Non-pigmented ciliary epithelial cell (primary cell): ENCODE measurements at places on chromosomes 13 and 19.

GRCh38 chr13:101289764-101290163 lies 126.5 kb downstream of the NALCN start:
- DNase-seq = no peak

- DNase-seq = no peak
Measured at GRCh38 chr13:58500938-58501337, 869.4 kb downstream of the PCDH17 start.

DNA sequence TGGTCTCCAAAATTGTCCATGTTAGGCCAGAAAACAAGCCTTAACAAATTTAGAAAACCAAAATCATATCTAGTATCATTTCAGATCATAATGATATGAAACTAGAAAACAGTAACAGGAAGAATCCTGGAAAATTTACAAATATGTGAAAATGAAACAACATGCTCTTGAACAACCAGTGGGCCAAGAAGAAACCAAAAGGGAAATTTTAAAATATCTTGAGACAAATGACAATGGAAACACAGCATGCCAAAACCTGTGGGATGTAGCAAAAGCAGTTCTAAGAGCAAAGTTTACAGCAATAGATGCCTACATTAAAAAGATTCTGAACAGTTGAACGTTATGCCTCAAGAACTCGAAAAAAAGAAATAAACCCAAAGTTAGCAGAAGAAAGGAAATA lies 32.6 kb downstream of the VWA8 start:
- DNase-seq = no peak

- DNase-seq = no peak
Measured at GRCh38 chr19:27734496-27735220, 1478.3 kb downstream of the UQCRFS1 start.

GRCh38 chr13:111857336-111857735 lies 209.6 kb upstream of the SOX1 start:
- no peak for DNase-seq

- no peak for DNase-seq
Measured at GRCh38 chr13:64938660-64939059, 2291.5 kb downstream of the PCDH9 start.

GRCh38 chr19:31408460-31409124 lies 59.4 kb upstream of the TSHZ3 start:
- peak; percentile 82 for DNase-seq

DNA sequence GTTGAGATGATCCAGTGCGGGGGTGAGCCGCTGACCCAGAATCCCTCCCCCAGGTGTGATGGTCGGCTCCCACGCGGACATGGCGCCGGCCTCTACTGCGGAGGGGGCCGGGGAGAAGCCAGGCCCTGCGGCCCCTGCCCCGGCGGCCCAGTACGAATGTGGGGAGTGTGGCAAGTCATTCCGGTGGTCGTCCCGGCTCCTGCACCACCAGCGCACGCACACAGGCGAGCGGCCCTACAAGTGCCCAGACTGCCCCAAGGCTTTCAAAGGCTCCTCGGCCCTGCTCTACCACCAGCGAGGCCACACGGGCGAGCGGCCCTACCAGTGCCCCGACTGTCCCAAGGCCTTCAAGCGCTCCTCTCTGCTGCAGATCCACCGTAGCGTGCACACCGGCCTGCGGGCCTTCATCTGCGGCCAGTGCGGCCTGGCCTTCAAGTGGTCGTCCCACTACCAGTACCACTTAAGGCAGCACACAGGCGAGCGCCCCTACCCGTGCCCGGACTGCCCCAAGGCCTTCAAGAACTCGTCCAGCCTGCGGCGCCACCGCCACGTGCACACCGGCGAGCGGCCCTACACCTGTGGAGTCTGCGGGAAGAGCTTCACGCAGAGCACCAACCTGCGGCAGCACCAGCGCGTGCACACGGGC lies 3.7 kb upstream of the NAT14 start:
- DNase-seq = no peak

DNA sequence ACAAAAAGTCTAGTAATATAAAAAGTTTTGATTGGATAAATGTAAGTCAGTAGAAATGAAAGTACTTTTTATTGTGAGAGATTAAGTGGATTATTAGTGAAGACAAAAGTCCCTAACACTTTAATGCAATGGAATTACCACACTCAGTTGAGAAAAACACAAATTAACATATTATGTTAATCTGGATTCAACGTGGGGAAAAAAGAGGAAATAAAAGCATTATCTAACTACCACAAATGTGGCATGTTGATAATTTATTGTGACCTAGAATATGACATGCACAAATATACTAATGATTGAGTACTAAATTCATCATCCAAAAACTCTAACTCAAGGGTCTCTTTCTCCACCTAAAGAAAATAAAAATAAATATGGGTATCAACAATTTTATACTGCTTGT lies 41.5 kb downstream of the FOXO1 start:
- no peak for DNase-seq

DNA sequence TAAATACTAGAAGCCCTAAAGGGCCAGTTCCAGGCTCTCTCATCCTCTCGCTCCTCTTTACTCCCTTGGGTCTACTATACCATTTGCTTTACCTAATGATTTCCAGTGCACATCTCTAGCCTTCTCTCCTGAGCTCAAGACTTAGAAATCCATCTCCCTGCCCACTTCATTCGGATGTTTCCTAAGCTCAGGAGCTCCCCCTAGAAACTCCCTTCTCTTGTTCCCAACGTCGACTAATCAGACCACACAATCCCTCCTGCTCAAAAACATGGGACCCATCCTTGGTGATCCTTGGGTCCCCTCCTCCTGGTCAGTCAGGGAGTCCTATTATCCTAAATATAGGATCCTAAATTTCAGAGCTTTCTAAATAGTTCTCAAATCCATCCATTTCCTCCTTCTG lies 21.1 kb upstream of the STK24 start:
- no peak for DNase-seq

DNA sequence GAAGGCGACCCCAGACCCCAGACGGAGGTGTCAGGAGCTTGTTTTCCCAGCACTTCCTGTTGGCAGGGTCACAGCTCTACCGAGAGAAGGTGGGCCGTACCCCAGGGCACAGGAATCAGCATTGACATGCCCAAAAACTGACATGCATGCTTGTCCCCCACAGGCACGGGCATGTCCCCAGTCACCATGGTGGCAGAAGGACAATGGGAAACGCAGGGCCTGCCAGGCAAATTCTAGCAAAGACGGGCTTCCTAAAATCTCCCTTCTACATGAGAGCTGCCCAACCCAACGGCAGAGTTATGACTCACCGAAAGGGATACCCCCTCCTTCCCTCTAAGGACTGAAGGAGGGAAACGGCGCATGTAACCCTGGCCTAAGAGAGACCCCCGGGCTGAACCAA lies 18.5 kb downstream of the TSHZ3 start:
- no peak for DNase-seq

- DNase-seq = no peak
Measured at GRCh38 chr13:100088273-100088643, 635 bp upstream of the PCCA start.

DNA sequence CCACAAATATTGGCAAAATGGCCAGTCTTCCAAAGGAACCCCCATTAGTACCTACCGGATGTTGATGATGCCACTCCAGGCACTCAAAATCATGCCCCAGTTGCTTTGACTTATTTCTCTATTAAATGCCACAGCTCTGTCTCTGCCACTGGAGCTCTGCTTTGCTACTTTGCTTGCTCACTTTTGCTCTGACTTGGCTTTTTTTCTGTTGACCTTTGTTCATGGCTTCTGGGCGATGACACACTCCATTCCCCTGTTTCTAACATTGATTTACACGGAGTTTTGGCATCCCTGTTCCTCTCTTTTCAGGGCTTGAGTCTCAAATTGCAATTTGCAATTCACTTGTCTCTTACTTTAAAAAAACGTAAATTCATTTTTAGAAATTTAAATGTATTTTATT lies 217.1 kb upstream of the SPRY2 start:
- DNase-seq = no peak

GRCh38 chr13:109274188-109274821 lies 512.1 kb downstream of the IRS2 start:
- peak; percentile 78 for DNase-seq

- no peak for DNase-seq
Measured at GRCh38 chr13:113842336-113843062, 21.4 kb downstream of the GAS6 start.

DNA sequence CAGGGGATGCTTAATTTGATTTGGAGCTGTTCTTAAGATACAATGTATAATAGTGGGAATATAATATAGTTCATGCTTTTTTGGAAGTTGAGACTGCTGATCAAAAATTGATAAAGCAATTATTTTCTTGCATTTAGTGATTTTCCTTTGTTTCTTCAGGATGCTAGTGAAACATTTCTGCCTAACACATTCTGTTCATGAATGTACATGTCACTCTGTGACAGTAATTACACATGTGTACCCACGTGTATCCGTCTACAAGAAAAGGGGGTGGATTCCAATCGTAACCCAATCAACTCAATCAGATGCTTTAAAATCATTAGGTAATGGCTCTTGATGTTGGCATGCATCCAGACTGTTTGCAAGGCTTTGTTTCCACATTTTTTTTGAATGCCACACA lies 5.0 kb upstream of the FRY start:
- DNase-seq = no peak

- DNase-seq = no peak
Measured at GRCh38 chr19:801030-801860, 4.0 kb downstream of the PTBP1 start.

- no peak for DNase-seq
Measured at GRCh38 chr13:33806470-33807248, 11.3 kb upstream of the RFC3 start.

DNA sequence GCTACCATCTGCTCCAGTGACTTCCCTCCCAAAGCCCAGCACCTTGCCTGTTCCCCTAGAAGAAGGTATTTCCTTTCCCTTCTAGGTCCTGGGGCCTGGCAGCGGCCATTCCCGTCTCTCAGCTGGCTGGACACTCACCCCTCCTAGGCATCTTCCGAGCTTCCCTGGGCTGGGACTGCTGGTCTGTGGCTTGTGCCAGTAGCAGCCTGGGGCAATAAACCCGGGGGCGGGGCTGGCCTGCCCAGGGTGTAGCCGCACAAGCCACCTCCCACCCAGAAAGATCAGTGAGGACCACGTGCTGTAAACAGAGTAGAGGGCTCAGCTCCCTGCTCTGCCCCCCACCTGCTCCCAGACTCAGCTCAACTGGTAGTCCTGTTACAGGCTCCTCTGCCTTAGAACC lies 15.0 kb downstream of the LIPE start:
- no peak for DNase-seq

DNA sequence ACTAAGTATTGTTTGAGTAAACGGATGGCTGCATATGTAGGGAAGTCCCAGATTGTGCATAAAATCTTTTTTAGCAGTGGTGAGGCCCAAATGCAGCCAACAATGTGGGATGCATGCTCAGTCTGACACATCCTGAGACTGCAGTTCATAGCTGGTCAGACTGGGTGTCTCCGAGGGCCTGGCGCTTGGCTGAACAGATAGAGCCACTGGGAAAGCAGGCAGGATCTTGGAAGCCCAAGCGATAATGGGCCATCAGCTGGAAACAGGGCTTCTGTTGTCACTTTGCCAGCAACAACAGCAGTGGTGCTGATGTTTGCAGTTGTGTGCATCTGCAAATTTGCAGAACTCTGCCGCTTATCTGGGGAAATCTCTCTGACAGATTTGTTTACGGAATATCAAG lies 36.1 kb downstream of the MTUS2 start:
- DNase-seq = no peak

- DNase-seq = no peak
Measured at GRCh38 chr13:109819874-109820273, 33.5 kb upstream of the IRS2 start.

GRCh38 chr13:29125191-29125933 lies 305.2 kb downstream of the MTUS2 start:
- no peak for DNase-seq
